ENCODE measurements at places on chromosomes 16 and 17.

DNA sequence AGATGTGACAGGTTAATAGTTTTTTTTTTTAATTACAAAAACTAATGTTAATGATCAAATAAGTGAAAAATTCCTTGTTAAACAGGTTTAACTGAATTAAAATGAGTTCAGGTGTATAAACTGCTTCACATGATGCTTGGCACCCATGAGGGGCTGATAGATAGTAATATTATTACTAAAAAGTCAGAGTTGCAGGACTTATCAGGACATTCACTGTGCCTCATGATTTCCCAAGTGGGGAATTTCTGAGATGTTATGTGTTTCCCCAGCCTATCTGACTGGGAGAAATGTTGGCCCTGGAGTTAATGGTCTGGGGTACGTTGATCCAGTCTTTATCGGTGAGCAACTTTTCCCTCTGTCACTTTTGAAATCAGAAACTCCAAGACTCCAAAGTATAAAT, 102.1 kb downstream of the PLCG2 start:
- no peak for DNase-seq

DNA sequence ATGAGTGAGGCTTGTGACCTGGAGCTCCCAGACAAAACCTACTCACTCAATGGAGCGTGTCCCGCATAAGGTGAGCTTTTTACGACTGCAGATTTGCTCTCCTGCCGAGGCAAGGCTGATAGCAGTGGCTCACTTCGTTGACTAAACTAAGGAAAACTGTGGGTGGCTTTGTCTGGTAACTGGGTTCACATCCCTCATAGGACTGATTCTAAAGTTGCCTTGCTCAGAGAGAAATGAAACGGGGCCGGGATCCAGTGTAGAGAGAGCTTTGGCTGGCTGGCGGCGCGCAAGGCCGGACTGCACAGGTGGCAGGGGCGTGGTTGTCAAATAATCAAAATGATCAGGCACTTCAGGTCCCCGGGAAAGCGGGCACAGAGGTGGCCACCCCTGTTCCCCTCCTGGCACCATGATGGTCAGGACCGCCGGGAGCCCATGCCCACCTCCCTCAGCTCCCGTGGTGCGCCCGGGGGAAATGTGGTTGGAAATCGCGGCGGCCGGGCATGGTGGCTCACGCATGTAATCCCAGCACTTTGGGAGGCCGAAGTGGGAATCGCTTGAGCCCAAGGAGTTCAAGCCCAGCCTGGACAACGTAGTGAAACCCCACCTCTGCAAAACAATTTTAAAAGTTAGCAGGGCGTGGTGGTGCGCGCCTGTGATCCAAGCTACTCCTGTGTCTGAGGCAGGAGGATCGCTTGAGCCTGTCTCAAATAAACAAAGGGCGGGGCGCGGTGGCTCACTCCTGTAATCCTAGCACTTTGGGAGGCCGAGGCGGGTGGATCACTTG, 26.6 kb upstream of the OR1F1 start:
- DNase-seq: no peak

GRCh38 chr16:75118943-75119539, 2.5 kb upstream of the LDHD start:
- DNase-seq: no peak

- DNase-seq: no peak
Measured at GRCh38 chr17:82203920-82204319, 8.7 kb downstream of the CCDC57 start.

- DNase-seq: no peak
Measured at GRCh38 chr17:70655176-70655958, 486.0 kb downstream of the KCNJ2 start.

- no peak for DNase-seq
Measured at GRCh38 chr17:38877130-38877851, 7.4 kb downstream of the LASP1 start.

- peak; percentile 79 for DNase-seq
Measured at GRCh38 chr17:40818733-40819527, 3.5 kb downstream of the KRT10 start.

DNA sequence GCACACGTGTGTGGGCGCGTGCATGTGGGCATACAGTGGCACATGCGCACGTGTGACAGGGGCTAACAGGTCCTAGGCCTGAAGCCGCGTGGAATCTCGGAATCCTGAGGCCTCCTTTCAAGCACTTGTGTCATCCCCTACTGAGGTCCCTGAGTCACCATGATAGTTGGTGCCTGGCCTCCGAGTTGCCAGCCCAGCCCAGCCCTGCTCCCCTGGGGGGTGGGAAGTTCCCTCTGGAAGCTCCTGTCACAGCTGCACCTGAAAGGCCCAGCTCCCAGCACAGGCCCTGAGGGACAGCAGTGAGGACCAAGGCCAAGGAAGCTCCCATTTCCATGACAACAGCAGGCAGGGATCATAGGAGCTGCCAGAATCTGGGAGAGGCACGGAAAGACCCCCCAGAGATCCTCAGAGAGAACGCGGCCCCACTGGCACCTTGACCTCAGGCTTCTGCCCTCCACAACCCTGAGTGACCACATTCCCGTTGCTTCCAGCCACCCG, 35.4 kb upstream of the ENPP7 start:
- no peak for DNase-seq

DNA sequence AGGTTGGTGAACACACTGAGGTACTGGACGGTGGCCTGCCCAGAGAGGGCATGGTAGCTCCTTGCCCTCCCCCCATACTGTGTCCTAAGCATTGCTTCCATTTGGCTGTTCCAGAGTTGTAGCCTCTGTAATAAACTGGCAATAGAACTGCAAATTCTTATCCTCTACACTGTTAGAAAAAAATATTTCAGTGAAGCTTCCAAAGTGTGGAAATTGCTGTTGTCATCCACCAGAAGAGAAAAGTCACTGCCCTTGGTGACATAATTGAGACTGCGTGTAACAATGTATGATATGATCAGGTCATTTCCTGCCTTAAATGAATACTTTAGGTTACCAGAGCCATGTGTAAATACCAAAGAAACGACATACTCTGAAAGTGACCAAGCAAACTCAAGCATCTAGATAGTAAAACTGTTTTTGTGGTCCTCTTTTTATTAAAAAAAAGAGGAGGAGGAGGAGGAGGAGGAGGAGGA, 65.9 kb downstream of the CEP95 start:
- no peak for DNase-seq

DNA sequence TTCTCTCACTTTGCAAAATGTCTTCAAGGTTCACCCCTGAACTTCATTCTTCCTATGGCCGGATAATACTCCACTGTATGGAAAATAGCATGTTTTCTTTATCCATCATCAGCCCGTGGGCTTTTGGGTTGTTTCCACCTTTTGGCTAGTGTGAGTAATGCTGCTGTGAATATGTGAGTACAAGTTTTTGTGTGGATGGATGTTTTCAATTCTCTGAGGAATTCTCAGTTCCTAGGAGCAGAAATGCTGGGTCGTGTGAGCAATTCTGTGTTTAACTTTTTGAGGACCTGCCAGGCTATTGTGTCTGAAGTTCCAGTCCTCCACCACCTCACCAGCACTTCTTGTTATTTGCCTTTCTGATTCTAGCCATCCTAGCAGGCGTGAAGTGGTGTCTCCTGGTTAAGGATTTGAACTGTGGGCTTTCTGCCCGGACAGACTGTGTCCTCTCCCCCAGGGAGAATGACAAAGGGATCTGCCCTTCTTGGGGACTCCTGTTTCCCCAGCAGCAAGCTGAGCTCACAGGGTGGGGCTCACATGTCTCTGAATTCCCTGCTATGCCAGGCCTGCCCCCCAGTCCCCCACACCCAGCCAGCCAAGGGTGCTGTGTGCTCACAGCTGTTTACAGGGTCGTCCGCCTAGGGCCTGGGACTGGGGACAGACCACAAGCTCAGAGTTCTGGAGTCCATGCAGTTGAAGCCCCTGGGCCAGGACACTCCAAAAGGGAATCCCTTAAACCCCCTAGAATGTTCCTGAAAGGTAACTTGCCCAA, 92.2 kb upstream of the CIBAR2 start:
- DNase-seq: no peak

DNA sequence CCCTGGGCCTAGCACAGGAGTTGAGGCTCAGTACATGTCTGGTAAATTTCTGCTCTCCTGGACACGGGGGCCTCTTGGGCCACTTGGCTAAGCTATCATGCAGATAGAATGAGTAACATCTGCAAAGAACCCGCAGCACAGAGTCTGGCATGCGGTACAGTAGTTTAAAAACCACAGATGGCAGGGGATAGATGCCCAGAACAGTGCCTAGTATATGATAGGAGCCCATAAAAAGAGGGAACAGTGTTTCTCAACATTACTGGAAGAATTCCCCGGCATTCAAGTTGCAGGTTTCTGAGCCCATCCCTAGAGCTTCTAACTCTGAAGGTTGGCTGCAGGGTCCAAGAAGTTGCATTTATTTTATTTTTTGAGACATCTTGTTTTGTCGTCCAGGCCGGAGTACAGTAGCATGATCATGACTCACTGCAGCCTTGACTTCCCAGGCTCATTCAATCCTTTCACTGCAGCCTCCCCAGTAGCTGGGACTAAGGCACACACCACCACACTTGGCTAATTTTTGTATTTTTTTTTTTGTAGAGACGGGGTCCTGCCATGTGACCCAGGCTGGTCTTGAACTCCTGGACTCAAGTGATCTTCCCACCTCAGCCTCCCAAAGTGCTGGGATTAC, 5.8 kb downstream of the CDIPT start:
- no peak for DNase-seq

DNA sequence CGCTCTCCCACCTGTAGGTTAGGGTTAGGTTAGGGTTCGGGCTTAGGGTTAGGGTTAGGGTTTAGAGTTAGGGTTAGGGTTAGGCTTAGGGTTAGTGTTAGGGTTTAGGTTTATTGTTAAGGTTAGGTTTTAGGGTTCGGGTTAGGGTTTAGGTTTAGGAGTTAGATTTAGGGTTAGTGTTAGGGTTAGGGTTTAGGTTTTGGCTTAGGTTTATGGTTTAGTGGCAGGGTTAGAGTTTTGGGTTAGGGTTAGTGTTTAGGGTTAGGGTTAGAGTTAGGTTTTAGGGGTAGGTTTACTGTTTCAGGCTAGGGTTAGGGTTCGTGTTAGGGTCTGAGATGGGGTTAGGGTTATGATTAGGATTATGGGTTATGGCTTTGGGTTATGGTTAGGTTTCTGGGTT, 31.6 kb upstream of the ZCCHC14 start:
- no peak for DNase-seq

- no peak for DNase-seq
Measured at GRCh38 chr17:51734462-51734861, 424.1 kb downstream of the CA10 start.

DNA sequence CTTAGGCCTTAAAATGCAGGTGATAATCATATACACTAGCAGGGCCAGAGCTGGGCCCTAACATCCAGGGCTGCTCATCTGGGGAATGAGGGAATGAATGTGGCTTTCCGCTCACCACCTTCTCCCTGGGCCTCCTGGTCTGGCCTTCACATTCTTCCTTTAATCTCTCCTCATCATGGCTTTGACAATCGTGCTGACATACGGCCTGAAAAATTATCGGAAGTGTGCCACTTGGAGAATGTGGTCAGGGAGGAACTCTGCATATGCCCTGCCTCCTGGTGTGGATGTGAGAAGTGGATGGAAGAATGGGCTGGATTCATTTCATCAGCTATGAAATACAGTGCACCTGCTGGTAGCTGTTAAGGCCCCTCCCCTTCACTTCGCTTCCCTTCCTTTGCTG, 2.4 kb downstream of the WSCD1 start:
- DNase-seq: no peak

DNA sequence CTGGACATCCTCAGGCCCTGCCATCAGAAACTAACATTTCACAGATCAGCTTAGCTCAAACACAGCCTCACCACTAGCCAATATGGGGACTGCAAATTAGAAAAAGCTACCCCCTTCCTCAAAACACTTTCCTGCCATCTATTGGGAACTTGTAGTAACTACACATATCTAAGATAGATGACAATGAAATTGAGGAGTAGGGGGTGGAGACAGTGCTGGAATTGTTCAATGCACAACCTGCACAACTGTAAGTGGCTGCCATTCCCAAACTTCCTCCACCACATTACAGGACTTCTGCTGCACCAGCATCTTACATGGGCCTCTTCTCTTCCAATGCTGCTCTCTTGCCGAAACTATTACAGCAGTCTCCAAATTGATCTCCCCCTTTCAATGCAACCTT, 21.9 kb downstream of the AIPL1 start:
- DNase-seq: no peak

GRCh38 chr16:86384263-86384649, 126.1 kb upstream of the FOXF1 start:
- DNase-seq: no peak

DNA sequence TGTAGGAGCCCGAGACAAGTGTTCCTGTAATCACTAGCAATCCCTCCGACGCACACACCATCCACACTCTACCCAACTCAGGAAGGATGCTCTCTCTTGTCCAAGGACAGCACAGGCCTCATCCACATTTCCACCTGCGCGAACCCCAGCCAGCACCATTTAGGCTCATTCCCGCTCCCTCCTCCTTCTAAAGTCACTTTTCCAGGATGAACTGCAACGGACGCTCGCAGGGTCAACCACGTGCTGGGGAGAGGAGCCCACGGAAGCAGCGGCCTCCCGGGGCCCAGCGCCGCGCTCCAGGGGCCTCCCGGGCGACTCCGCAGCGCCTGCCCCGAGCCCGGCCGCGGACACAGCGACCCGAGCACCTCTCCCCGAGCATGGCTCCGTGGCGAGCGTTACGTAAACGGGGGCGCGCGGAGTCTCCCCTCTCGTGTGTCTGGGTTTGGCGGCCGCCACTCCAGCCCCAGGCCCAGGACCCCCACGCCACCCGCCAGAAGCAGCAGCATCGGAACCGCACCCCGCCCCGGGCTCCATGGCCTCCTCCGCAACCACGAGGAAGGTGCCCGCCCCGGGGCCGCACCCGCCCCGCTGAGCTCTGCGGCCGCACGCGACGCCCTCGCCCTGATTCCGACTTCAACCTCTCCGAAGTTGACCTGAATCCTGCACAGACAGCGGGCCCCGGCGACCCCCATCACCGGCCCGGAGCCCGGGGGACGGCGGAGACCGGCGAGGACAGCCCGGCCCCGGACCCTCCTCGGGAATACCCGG, 668 bp downstream of the USP36 start:
- peak; percentile 43 for DNase-seq

DNA sequence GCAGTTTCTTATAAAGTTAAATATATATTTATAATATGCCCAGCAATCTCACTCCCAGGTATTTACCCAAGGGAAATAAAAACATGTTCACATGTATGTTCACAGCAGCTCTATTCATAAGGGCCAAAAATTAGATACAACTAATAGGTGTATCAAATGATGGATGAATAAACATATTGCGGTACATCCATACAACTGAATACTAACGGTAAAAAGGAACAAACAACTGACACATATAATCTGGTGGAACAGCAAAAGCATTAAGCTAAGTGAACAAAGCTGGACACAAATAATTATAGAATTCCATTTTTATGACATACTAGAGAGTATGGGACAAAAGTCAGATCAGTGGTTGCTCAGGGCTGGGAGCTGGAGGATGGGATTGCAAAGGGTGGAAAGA, 74.7 kb downstream of the CACNG1 start:
- no peak for DNase-seq

GRCh38 chr17:6542577-6542976, 13.8 kb downstream of the PITPNM3 start:
- no peak for DNase-seq

DNA sequence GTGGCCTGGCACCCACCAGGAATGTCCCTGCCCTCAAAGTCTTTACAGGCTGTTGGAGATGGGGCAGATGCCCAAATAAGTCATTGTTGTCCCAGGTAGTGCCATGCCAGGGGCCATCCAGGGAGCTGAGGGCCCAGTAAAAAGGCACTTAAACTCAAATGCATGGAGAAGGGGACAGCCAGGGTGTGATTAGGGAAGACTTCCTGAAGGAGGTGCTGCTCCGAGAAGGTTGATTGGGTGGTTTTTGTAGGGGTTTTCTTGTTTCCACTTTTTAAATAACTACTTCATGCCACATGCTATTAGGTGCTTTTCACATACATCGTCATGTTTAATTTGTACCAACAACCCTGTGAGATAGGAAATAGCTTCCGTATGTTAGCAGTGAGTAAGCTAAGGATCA, 66.9 kb downstream of the RAI1 start:
- DNase-seq: no peak
